Activated CD4-positive, alpha-beta T cell treated with anti-CD3 and anti-CD28 coated beads for 36 hours (primary cell): ENCODE measurements at places on chromosomes 2 and 18. TPM values are rescaled to one million over a fixed set of nuclear protein-coding genes. Genes with fewer than 3 reads are reported as not detected.

ZBTB7C gene
- not detected for total RNA-seq

AMER3 gene
- total RNA-seq, result not detected

CYBRD1 gene
- total RNA-seq, result 1.4 TPM

EFHD1 gene
- total RNA-seq, result 0.23 TPM

FSIP2 gene
- 0.05 TPM for total RNA-seq

STAT4 gene
- 59.5 TPM for total RNA-seq

DNA sequence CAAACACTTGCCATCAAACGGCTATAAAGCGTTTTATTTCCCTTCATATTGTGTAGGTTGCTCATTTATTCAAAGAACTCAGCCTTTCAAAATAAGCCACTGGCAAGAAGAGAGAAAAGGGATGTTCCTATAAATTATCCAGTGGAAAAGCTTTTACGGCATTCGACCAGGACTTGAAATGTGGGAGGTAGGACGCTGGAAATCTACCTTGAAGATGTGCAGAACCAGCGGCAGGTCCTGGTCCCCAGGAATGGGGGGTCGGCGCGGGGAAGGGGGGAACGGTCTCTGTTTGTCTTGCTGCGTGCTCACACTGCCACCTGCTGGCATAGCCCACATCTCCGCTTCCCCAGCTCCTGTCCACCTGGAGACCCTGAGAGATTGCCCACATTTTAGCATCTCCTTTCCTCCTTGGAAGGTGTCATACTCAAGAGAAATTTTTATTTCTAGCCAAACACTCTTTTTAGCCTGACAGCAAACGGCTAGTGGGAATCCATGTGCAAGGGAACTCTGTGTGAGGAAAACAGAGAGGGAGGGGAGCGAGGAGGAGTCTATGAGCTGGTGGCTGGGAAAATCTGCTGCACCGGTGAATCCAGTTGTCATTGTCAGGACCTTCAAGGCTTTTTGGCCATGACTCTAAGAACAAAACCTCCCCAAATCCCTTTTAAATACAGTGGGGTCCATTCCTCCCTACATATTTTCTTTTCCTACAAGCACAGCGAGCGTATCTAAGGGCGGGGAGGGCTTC lies 349.0 kb upstream of the PKDCC start:
- peaks cover 5% of the 10 kb centered on the region for H3K27me3 ChIP-seq
- no peaks in the 10 kb centered on the region for H3K4me1 ChIP-seq
- H3K4me3 ChIP-seq, result no peak overlapping the region
- DNase-seq, result peak; percentile 50

- no peaks in the 10 kb centered on the region for H3K36me3 ChIP-seq
- no peak for DNase-seq
- no peak overlapping the region for H3K27ac ChIP-seq
- peaks cover 6% of the 10 kb centered on the region for H3K4me1 ChIP-seq
- H3K27me3 ChIP-seq, result peaks cover 12% of the 10 kb centered on the region
Measured at GRCh38 chr18:9865764-9866490, 19.8 kb upstream of the TXNDC2 start.

DNA sequence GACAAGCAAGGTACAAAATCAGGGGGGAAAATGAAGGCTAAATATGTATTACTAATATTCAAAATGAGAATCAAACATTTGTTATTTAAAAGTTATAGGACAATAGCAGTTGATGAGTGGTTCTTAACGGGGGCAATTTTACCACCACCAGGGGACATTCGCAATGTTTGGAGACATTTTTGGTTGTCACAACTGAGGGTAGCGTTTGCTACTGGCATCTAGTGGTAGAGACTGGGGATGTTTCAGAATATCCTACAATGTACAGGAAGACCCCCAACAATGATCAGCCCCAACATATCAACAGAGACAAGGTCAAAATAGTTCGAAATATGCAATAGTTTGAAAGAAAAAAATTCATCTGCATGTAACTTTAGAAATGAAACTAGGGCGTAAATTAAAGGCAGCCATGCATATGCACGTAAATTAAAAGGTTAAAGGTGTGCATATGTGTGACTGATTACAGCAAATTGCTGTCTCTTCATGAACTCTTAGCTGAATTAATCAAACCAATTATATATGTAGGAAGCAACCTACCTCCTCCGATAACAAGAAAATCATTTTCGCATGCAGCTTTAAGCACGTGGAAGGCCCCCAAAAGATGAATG lies 61.2 kb upstream of the CUL3 start:
- no peaks in the 10 kb centered on the region for H3K36me3 ChIP-seq
- H3K27ac ChIP-seq, result no peak overlapping the region
- H3K4me1 ChIP-seq, result no peaks in the 10 kb centered on the region
- no peak overlapping the region for H3K4me3 ChIP-seq
- peak; percentile 30 for DNase-seq

- no peak overlapping the region for H3K27ac ChIP-seq
- H3K36me3 ChIP-seq, result peaks cover 4% of the 10 kb centered on the region
- peaks cover 2% of the 10 kb centered on the region for H3K4me1 ChIP-seq
- H3K27me3 ChIP-seq, result no peaks in the 10 kb centered on the region
- H3K4me3 ChIP-seq, result no peak overlapping the region
- no peak for DNase-seq
Measured at GRCh38 chr18:70329071-70329470, 40.2 kb downstream of the SOCS6 start.

- no peak overlapping the region for H3K27ac ChIP-seq
- H3K4me3 ChIP-seq, result no peak overlapping the region
- peaks cover 7% of the 10 kb centered on the region for H3K27me3 ChIP-seq
Measured at GRCh38 chr2:236932831-236933361, 152.8 kb upstream of the COPS8 start.

GRCh38 chr2:33619028-33619427 lies 19.9 kb upstream of the FAM98A start:
- no peak overlapping the region for H3K4me3 ChIP-seq
- H3K27ac ChIP-seq, result no peak overlapping the region
- H3K4me1 ChIP-seq, result no peaks in the 10 kb centered on the region
- DNase-seq, result no peak
- H3K36me3 ChIP-seq, result peaks cover 33% of the 10 kb centered on the region

DNA sequence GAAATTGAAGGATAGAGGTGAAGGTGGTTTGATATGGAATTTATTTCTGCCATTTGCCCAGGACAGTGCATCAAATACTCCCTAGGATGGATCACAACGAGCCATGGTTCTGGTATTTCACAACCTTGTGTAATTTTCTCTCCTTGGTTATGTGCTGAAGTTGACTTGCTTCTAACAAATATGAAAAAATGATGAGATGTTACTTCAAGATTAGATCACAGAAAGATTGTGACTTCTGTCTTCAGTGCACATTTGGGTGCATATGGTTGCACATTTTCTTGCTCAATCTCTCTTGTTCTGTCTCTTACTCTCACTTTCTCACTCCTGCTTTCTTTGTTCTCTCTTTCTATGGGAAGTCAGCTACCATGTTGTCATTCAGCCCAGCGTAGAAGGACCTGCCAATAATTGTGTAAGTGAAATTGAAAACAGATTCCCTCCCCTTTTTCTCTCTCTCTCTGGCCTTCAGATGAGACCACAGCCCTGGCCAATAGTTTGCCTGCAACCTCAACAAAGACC lies 104.6 kb upstream of the RMDN2 start:
- DNase-seq, result no peak
- H3K36me3 ChIP-seq, result no peaks in the 10 kb centered on the region
- H3K27ac ChIP-seq, result no peak overlapping the region

- no peak overlapping the region for H3K27ac ChIP-seq
- no peaks in the 10 kb centered on the region for H3K4me1 ChIP-seq
- DNase-seq, result no peak
- no peak overlapping the region for H3K4me3 ChIP-seq
Measured at GRCh38 chr2:29516767-29517166, 401.6 kb downstream of the CLIP4 start.

DNA sequence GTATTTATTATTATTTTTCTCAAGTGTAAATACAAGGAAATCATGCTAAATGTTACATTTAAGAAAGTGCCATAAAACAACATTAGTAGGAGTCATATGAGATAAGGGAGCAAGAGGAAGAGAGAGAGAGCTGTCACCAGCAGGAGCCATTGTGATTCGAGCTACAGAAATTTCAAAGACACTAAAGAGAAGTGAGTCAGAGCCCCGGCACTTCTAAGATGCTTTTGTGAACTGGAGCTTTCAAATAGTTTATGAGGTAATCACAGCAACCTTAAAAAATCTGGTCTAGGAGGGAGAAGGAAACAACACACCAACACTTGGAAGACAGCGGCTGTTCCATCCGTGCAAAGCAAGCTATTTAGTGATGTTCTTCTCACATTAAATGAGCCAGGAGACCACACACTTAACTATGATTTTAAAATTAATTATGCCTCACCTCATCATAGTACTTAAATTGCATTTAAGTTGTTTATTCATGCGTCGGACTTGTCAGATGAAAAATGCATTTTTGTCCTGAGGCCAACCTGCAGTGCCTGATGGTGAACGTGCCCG lies 382.7 kb upstream of the SALL3 start:
- H3K4me3 ChIP-seq, result no peak overlapping the region
- H3K4me1 ChIP-seq, result no peaks in the 10 kb centered on the region
- H3K27me3 ChIP-seq, result no peaks in the 10 kb centered on the region
- no peak overlapping the region for H3K27ac ChIP-seq
- no peak for DNase-seq

DNA sequence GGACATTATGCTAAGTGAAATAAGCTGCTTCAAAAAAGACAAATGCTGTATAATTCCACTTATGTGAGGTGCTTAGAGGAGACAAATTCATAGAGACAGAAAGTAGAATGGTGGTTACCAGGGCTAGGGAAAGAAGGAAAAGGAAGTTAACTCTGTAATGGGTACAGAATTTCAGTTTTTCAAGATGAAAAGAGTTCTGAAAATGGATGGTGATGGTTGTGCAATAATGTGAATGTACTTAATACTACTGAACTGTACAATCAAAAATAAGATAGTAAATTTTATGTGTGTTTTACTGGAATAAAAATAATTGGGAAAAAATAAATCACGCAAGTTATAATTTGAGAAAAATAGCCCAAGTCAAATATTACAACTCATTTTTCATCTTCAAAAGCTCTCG lies 27.5 kb downstream of the ARHGAP25 start:
- peaks cover 26% of the 10 kb centered on the region for H3K36me3 ChIP-seq
- peak overlapping the region; percentile 83 for H3K27ac ChIP-seq
- peaks cover 95% of the 10 kb centered on the region for H3K4me1 ChIP-seq
- no peaks in the 10 kb centered on the region for H3K27me3 ChIP-seq
- H3K4me3 ChIP-seq, result peak overlapping the region; percentile 36

GRCh38 chr18:38635709-38636430 lies 1070.3 kb upstream of the CELF4 start:
- no peaks in the 10 kb centered on the region for H3K36me3 ChIP-seq
- no peaks in the 10 kb centered on the region for H3K27me3 ChIP-seq
- no peak overlapping the region for H3K4me3 ChIP-seq
- no peak overlapping the region for H3K27ac ChIP-seq
- DNase-seq, result no peak
- peaks cover 4% of the 10 kb centered on the region for H3K4me1 ChIP-seq

GRCh38 chr2:190763100-190763499 lies 114.2 kb downstream of the NAB1 start:
- no peak for DNase-seq
- H3K4me1 ChIP-seq, result peaks cover 63% of the 10 kb centered on the region
- no peaks in the 10 kb centered on the region for H3K27me3 ChIP-seq

GRCh38 chr2:155384555-155385123 lies 686.1 kb downstream of the KCNJ3 start:
- no peak for DNase-seq
- H3K4me3 ChIP-seq, result no peak overlapping the region
- H3K27ac ChIP-seq, result no peak overlapping the region
- peaks cover under 1% of the 10 kb centered on the region for H3K4me1 ChIP-seq
- H3K27me3 ChIP-seq, result peaks cover 6% of the 10 kb centered on the region
- no peaks in the 10 kb centered on the region for H3K36me3 ChIP-seq
